ENCODE measurements at places on chromosomes 4 and X.

GRCh38 chr4:77861495-77861894, 1.1 kb upstream of the MRPL1 start:
- peak; percentile 34 for DNase-seq

DNA sequence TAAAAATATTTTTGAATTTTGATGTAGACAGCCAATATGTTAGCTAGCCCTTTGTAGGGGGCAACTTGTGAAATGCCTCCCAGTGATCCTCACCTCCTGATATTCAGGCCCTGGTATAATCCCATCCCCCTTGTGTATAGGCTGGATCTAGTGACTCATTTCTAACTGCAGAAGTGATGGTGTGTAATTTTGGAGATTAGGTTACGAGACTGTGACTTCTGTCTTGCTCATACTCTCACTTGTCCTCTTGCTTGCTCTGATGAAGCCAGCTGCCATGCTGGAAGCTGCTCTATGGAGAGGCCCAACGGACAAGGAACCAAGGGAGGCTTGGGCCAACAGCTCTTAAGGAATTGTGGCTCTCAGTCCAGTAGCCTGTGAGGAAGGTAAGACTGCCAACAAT, 61.7 kb downstream of the GPR82 start:
- no peak for DNase-seq

- DNase-seq, result no peak
Measured at GRCh38 chrX:126551306-126551705, 1.3 kb downstream of the DCAF12L1 start.

DNA sequence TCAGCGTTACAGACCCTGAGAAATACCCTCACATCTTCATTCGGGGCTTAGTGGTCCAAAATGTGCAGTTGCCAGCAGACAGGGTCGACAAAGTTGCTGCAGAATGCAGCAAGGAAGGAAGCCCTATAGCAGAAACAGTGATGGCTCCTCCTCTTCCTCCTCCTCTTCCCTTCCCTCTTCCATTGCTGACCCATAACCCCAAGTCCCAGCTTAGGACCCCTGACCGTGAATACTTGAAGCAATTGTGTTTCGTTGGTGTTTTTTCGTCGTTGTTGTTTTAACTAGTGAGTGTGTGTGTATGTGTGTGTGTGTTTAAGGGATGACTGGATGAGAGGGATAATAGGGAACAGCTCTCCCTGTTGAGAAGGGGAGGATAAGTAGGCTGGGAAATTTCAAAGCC, 69.5 kb downstream of the SLAIN2 start:
- no peak for DNase-seq

DNA sequence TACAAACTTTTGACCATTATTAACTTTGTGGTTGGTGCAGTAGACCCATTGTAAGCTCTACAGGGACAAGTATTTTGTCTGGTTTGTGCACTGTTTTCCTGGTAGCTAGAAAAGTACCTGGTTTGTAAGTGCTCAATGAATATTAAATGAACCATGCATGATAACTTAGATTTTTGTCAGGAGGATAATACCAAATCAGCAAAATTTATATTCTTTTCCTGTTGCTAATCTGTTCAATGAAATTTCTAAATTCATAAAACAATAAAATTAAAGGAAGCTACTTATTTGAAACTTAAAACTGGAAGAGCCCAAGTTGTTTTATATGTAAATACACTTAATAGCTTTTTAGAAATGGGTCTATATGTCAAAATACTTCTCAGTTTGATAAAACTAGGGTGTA, 17.6 kb downstream of the HSPA4L start:
- DNase-seq, result no peak

DNA sequence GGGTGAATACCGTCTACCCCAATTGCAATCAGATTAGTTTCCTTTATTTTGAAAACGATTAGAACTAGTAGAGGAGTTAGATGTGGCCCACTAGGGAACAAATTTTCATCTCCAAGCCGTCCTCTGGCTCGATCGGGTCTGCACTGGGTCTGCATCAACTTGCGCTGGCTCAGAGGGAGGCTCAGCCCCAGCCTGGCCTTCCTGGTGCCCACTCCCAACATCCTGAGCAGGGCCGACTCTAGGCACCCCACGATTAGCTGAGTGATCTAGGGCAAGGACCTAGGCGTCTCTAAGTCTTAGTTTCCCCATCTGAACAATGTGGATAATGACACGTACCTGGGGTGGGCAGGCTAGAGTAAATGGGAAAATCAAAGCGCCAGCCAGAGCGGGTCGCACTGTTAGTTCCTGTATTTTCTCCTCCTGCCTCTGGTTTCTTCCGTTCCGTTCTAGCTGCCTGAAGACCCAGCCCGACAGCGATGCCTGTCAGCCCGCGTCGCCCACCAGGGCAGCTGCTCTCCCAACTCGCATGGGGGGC, 7.7 kb upstream of the HAND2 start:
- no peak for DNase-seq

- no peak for DNase-seq
Measured at GRCh38 chr4:121801715-121802075, 572 bp downstream of the EXOSC9 start.

DNA sequence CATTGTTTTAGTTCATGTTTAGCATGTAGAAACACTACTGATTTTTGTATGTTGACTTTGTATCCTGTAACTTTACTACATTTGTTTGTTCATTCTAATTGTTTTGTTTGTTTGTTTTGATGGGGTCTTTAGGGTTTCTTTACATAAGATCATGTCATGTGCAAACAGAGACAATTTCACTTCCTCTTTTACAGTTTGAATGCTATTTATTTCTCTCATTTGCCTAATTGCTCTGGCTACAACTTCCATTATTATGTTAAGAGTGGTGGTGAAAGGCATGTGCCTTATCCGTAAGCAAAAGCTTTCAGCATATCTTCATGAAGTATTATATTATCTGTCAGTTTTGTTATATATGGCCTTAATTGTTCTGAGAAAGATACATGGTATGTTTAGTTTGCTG, 571.1 kb downstream of the PCDH7 start:
- no peak for DNase-seq

DNA sequence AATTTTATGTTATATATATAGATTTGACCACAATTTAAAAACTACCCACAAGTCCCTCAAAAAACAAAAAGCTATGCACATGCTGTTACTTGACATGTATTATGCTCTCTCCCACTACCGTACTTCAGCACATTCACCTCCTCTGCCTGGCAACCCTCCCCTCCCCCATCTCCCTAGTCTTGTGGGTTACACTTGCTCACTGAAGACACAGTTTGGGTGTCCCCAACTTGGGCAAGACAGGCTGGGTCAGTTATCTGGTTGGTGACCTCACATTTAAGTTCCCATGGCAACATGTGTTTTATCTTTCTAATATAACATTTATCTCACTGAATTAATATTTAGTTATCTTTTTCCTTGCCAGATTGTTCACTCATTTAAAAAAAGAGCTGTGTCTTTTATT, 32.7 kb downstream of the SEC24D start:
- no peak for DNase-seq

GRCh38 chrX:13742397-13743176, 8.0 kb downstream of the OFD1 start:
- no peak for DNase-seq

Data from KG1 (cell line).